Mesendoderm (in vitro differentiated cells): ENCODE measurements at places on chromosomes 12 and 14.

GRCh38 chr12:40692765-40693206 lies 547 bp downstream of the CNTN1 start:
- DNase-seq = no peak

DNA sequence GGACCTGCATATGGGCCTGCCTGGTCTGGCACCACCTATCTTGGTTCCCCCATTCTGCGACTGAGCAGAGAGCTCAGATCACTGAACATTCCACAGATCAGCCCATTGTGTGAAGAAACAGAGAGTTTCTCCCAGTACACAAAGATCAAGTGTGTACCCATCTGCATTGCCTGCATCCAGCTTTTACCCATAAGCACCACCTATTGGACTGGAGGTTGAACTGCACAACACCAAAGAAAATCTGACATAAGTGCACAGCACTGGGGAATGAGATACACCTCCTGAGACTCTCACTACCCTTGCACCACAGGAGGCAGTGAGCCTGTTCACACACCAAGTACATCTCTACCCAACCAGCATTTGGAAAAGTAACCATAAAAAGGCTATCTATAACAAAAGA lies 362.6 kb upstream of the CLEC14A start:
- peak; percentile 8 for DNase-seq

DNA sequence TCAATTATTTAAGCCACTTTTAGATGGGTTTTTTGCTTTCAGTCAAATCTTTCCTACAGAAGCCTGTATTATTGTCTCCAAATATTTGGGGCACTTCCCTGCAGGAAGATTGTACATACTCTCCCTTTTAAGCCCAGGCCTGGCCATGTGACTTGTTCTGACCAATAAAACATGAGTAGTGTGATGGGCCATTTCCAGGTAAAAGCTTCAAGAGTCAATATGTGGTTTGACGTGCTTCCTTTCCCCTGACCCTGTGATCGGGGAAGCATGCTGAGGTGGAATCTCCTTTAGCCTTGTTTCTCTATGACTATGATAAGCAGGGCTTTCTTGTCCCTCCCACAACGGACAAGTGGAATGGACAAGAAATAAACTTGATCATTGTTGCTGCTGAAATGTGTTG lies 14.2 kb upstream of the NIN start:
- no peak for DNase-seq

GRCh38 chr12:11133816-11134215 lies 628 bp downstream of the TAS2R30 start:
- no peak for DNase-seq

DNA sequence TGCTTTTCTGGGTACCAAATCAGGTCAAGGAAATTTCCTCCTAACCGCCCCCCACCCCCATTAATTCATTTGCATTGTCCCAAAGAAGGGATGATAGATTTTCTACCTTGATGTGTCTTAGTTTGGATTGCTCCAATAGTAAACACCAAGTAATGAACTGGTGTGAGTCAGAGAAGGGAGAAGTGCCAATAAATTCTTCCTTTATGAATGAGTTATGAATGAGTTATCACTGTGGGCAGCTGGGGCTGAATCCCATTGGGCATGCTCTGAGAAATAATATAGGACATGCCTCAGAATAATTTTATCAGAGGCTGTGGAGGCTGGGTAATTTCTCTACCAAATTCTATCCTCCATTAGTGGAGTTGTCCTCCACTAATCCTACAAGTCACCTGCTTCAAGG lies 277.9 kb upstream of the FLRT2 start:
- DNase-seq = no peak

- DNase-seq = peak; percentile 89
Observed at GRCh38 chr12:94171595-94171930, 23.2 kb downstream of the PLXNC1 start.

GRCh38 chr14:57921377-57921776 lies 55.5 kb upstream of the SLC35F4 start:
- DNase-seq = no peak

- peak; percentile 65 for DNase-seq
Observed at GRCh38 chr14:94904636-94905035, 134.7 kb upstream of the GSC start.

- no peak for DNase-seq
Observed at GRCh38 chr12:108696111-108696995, 35.0 kb downstream of the CORO1C start.

DNA sequence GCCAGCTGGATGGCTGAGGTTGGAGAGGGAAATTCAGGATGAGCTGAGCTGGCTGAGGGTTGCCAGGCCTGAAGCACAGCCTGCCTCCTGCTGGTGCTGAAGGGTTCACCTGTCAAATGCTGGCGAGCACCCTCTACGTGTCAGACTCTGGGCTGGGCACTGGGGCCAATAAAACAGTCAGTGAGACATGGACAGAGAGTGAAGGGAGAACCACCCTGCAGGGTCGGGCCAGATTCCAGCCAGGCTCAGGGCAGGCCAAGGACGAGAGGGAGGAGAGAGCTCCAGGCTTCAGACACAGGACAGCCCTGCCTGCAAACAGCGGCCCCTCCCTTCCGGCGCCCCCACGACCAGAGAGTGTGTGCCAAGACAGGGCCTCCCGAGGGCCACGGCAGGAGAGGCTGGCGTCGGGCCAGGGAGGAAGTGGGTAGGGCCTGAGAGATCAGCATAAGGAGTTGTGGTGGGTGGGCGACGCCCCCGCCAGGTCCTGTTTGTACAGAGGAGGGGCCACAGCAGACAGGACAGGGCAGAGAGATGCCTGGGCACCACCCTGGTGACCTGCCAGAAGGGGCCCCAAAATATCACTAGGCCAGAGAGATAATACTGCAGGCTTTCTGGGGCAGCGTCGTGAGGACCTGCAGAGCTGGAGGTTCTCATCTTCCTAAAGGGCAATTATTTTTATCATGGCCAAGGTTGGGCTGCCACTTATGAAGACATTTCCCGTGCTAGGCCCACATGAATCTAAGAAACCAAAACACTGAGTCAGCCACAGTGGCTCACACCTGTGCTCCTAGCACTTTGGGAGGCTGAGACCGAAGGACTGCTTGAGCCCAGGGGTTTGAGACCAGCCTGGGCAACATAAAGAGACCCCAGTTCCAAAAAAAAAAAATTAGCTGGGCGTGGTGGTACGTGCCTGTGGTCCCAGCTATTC lies 73.1 kb upstream of the GPR68 start:
- no peak for DNase-seq

DNA sequence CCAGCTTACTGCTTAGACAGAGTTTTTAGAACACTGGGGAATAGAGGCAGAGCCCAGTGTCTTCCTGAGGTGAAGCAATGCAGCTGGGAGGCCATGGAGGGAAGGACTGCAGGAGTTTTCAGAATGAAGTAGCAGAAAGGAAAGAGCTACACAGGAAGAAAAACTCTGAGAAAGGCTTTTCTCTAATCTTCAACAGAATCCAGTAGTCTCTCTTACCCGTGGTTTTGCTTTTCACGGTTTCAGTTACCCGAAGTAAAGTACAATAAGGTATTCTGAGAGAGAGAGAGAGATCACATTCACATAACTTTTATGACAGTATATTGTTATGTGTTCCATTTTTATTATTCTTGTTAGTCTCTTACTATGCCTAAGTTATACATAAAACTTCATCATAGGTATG lies 761.6 kb downstream of the BCL11B start:
- DNase-seq = no peak

GRCh38 chr12:68031174-68031573 lies 41.9 kb downstream of the IFNG-AS1 start:
- DNase-seq = no peak

GRCh38 chr12:64284256-64284655 lies 62.2 kb upstream of the KICS2 start:
- DNase-seq = no peak

GRCh38 chr14:100252684-100253083 lies 13.7 kb downstream of the YY1 start:
- no peak for DNase-seq

DNA sequence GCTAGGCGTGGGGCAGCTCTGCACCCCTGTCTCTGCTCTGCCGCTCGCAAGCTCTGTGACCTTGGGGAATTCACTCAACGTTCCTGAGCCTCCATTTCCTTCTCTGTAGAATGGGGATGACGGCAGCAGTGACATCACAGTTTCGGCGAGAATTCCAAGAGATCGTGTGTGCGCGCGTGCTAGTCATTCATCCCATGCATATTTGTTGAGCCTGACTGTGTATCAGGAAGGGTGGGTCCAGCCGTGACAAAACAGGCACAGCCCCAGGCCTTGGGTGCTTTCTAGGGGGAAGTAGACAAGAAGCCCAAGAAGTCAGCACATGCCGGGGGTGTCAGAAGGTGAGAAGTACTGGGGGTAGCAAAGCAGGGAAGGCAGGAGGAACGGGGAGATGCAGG lies 145.6 kb upstream of the NCOR2 start:
- no peak for DNase-seq
